Sciatic nerve (tissue), 2 donors: ENCODE measurements at places on chromosomes 3 and 15. TPM values are rescaled to one million over a fixed set of nuclear protein-coding genes. Genes with fewer than 3 reads are reported as not detected.

SGO1 gene
- 0.31 TPM for total RNA-seq

SLC22A13 gene
- 0.98 TPM for total RNA-seq

DNA sequence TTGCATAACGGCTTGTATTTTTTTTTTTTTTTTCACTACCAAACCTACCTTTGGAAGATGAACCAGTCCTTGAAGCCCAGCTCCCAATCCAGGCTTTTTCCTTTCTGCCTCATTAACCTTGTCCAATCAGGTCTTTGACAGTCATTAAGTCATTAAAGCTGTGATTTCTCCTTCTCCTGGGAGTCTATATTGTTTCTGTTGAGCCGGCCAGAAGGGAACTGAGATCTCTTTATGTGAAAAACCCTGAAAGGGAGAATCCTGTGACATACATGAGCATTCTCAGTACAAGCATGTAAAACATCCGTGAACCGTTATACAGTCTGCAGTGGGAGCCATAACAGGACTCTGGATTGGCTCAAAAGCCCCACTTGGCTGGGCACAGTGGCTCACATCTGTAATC is 40.0 kb downstream of the ZNF589 start:
- no peak for DNase-seq

DNA sequence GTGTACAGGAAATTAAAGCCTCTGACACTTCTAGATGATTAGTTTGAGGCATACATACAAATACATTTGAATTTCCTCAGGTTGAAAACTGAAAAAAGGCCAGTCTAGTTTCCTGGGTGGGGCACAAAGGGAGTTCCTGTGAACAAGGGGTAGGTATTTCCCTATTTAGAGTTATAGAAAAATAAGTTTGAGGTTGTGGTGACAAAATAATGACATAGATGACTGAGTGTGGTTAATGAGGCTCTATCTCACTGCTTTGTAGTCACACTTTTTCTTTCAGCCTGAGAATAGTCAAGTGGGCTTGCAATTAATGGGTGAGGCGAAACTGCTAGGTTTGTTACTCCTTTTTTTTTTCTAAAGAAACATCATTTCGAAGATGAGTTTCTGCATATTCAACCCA is 4.3 kb downstream of the SLCO3A1 start:
- DNase-seq = no peak

CPN2 gene
- not detected for total RNA-seq

GRCh38 chr15:68725736-68726135 is 95.0 kb downstream of the ANP32A start:
- peak; percentile 69 for DNase-seq
